NCI-H1105 treated with DMSO at 0.1 percent for 48 hours (cell line): ENCODE measurements at places on chromosomes 2 and 18.
A peak's percentile ranks its signal among the peaks of the same experiment; 100 is the strongest.

- DNase-seq, result no peak
Measured at GRCh38 chr2:234818937-234819336, 132.9 kb upstream of the SH3BP4 start.

DNA sequence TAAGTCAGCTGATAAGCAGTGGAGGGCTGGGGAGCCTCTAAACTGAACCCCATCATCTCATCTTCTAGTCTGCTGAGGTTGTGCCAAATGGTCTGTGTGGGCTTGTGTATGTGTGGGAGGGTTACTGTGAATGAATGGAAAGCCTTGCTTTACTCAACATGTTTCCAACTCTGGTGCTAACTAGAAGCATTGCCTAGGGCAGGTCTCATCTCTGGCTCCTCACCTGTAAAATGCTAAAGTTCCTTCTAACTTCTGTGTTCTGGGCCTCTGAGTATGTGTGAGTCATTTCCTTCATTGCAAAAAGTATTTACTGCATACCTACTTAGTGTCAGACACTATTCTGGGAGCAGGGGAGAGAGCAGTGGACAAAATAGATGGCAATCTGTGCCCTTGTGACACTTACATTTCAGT is 1.3 kb downstream of the LIPG start:
- no peak for DNase-seq

DNA sequence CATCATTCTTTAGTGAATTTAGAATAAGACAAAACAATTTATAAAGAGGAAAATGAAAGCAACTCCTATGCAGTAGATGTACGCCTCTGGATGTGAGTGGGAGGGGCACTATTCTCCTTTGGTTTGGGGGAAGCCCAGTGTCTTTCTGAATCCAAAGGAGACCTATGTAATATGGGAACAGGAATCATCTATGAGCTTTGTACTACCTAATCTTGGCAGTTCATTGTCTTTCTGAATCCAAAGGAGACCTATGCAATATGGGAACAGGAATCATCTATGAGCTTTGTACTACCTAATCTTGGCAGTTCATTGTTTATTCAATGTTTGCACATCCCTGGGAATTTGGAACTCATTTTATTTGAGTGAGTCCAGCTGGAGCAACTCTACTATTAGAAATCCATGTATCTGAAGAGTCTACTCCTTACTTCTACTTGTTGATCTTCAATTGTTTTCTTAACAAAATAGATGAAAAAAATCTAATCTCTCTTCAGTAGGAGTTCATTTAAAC is 401.1 kb upstream of the LRATD1 start:
- DNase-seq, result no peak

DNA sequence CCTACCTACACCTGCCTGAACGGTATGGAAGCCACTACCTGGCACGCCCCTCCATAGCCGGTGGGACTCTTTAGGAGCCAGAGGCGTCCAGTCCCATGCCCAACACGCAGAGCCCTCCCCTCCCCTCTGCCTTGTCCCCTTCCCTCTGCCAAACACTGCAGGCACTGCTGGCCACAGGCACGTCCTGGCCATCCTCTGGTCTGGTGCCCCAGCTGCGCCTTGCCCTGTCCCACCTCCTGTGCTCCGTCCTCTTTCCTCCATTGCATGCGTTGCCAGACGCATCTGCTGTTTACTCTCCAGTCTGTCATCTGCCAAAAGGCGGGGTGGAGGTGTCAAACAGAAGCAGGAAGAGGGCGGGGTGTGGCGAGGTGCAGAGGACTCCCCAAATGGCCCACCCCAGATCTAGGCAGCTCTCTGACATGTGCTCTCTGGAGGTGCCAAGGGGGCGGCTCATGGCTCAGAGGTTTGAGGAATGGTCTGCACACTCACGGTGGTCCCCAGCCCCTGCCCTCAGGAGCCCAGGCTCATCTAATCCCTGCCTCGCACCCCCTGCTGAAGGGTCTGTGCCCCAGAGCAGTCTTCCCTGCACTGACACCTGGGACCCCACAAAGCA is 45.1 kb downstream of the HS6ST1 start:
- peak; percentile 55 for DNase-seq

DNA sequence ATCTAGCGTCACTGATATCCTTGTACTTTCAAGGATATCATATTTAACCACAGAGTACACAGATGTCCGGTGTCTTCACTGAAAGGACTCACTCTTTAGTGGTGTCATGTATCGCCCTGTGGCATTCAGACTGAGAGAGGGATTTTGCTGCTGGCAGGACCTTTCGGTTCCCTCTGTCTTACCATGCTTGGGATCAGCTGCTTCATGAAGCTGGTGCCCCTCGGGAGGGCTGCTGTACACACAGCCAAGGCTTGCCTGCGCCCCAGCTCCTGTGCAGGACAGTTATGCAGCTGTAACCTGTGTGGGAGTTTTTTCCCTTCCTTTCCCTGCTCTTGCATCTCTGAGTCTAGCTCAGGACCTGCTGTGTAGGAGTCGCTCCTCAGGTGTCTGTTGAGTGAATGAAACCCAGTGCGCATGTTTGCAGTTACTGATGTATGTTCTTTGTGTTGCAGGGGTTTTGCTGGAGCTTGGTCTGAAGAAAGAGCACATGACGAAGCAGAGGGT is 64.4 kb downstream of the GREB1 start:
- no peak for DNase-seq

DNA sequence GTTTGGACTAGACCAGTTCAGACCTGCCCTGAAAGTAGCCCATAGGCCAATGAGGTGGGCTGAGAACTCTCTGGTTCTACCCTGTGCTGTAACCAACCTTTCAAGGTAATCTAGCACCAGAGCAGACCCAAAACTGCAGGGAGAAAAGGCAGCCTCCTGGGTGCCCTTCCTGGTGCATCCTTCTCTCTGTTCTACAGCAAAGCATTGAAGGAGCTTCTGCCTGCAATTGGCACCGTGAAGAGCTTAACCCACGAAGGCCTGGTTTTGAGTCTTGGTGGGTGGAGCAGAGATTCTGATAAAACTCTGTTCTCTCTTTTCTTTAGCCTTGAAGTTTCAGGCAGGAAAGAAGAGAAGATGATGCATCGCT is 55.5 kb downstream of the LIPG start:
- no peak for DNase-seq

GRCh38 chr18:75400366-75400765 is 27.1 kb downstream of the SMIM21 start:
- peak; percentile 6 for DNase-seq

- DNase-seq, result no peak
Measured at GRCh38 chr2:144971786-144972335, 451.9 kb upstream of the ZEB2 start.

GRCh38 chr18:29076645-29077044 is 899.7 kb upstream of the CDH2 start:
- DNase-seq, result no peak

DNA sequence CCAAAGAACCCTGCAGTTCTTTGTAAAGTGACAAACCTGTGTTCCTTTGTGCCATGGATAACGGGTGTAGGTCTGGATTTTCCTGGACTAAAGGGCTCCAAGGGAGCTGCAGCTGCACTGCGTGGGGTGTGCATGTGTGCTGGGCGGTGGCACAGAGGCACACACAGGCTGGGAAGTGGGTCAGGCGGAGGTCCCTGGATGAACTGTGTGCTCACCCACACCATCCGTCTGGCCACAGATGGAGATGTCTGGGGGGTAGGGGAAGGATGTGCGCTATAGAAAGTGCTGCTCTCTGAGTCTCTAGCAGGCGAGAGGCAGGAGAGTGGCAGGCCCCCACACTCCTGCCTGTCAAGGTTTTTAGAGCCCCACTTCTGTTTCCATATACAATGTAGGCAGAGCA is 137.2 kb downstream of the LOXHD1 start:
- no peak for DNase-seq

GRCh38 chr2:196274387-196274809 is 103.0 kb upstream of the STK17B start:
- DNase-seq, result peak; percentile 96

- DNase-seq, result no peak
Measured at GRCh38 chr18:3286159-3286558, 24.2 kb downstream of the MYL12B start.

DNA sequence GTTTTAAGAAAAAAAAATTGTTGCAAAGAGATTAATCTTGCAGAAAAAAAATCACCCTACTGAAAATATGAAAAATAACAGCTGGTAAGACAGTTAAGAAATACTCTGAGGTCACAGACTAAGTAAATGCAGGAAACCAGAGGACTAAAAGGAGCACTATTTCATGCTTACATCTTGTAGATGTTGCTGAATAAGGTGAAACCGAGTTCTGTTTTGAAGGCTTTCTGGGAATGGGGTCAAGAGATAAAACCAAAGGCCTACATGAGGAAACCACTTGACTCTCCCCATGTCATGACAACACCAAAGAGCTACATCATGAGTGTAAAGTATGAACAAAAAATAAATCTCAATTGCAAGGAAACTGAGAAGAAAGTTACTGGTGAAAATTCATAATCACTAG is 197.6 kb downstream of the LRP1B start:
- no peak for DNase-seq

- no peak for DNase-seq
Measured at GRCh38 chr2:97870396-97870843, 125.3 kb downstream of the TMEM131 start.

- DNase-seq, result no peak
Measured at GRCh38 chr2:18273205-18273604, 287.2 kb downstream of the RDH14 start.

- no peak for DNase-seq
Measured at GRCh38 chr2:8158711-8159110, 523.1 kb upstream of the ID2 start.

DNA sequence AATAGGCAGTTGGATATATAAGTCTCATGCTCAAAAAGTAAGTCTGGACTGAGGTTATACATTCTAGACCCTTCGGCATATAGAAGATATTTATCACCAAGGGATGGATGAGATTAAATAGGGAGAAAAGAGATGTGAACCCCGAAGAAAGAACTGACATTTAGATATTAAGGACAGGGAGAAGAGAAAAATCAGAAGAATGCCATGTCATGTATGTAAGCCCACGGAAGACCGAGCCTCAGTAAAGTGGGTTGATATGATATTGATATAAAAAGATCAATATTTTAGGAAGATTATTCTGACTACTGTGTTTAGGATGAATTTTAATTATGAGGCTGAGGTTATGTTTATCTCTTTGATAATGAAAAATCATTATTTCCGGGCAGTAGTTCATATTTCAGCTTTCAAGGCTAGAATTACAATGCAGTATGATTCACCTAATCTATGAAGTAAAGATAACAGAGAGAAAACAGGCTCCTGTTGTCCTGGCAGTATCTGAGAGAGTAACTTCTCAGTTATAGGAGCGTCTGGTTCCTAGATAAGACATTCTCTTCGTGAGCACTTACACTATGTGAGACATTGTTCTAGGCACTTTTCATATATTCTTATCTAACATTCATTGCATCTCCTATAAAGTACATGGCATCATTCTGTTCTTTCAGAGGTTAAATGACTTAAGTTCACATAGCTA is 83.0 kb downstream of the UBR3 start:
- DNase-seq, result no peak

GRCh38 chr2:28558158-28558820 is 62.4 kb downstream of the PLB1 start:
- no peak for DNase-seq

DNA sequence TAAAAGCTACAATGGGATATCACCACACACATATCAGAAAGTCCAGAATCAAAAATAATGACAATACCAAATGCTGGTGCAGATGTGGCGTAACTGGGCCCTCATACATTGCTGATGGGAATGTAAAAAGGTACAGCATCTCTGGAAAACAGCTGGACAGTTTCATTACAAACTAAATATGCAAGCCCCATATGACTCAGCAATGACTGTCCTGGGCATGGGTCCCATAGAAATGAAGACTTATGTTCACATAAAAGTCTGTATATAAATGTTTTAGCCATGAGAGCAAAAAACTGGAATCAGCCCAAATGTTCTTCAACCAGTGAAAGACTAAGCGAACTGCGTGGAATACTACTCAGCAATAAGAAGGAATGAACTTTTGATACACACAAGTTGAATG is 56.7 kb downstream of the ALPK2 start:
- DNase-seq, result no peak

DNA sequence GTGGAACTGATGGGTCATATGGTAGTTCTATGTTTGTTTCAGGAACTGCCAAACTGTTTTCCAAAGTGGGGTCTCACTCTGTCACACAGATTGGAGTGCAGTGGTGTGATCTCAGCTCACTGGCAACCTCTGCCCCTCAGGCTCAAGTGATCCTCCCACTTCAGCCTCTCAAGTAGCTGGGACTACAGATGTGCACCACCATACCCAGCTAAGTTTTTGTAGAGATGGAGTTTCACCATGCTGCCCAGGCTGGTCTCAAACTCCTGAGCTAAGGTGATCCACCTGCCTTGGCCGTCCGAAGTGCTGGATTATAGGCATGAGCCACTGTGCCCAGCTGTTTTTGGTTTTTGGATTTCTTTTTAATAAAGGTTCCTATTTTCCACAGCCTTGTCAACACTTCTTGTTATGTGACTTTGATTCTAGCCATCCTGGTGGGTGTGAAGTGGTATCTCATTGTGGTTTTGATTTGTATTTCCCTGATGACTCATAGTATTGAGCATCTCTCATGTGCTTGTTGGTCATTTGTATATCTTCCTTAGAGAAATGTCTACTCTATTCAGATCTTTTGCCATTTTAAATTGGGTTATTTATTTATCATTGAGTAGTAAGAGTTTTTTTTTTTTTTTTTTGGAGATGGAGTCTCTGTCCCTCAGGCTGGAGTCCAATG is 22.8 kb downstream of the NPC1 start:
- DNase-seq, result no peak

DNA sequence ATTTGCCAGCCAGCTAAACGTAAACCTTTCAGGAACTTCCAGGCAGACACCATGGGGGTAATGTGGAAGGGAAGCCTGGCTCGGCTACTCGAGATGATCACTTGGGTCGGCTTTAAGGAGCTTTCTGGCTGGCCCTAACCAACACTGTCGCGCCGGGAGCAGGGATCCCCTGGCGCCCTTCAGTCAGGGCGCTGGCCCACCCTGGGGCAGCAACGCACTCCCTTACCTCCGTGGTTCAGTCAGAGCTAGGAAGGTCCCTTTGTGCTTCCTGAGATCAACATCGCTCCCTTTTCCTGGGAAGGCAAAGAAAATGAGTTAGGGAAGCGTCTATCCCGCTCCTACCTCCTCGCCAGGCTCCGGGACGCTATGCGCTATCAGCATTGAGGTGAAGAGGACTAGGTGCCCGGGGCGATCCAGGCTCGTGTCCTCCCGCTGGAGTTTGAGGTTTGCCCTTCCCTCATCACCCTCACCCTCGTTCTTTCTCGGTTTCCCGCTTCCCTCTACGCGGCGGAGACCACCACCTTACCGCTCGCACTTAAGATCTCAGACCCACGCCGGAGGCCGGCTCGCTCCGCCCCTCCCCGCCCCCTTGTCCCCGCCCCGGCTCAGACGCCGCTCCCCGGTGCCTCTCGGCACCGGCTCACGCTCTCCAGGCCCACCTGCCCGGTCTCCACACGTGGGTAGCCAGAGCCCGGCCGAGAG is 449 bp upstream of the ATRAID start:
- DNase-seq, result no peak

DNA sequence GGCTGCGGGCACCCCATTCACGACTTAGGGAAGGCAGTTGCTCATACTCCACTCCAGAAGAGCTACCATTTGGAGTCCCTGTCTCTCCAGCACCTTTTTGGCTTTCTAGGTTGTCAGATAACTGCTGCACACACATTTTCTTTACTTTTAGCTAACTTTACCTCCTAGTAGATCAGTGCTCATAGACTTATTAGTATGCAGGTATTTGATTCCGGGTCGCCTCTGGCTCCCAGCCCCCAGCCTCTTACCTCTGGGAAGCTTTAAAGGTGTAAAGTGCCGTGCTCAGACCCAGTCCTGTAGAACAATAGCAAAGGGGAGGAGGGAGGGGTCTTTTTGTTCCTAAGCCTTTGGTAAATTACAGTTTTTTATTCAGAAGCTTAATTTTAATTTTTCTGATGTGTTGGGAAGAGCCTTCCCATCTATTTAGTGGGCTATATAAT is 102.9 kb downstream of the SPTBN1 start:
- DNase-seq, result peak; percentile 28

GRCh38 chr2:191983591-191983990 is 136.7 kb upstream of the CAVIN2 start:
- no peak for DNase-seq
